ENCODE measurements at places on chromosomes 7 and 10.

- DNase-seq, result no peak
Measured at GRCh38 chr7:51158742-51159445, 157.7 kb downstream of the COBL start.

- no peak for DNase-seq
Measured at GRCh38 chr10:108801220-108801619, 1122.1 kb downstream of the XPNPEP1 start.

- DNase-seq, result no peak
Measured at GRCh38 chr7:129189661-129190310, 1.4 kb downstream of the SMO start.

GRCh38 chr7:40983111-40983510 lies 719.8 kb downstream of the INHBA start:
- DNase-seq, result no peak

- DNase-seq, result no peak
Measured at GRCh38 chr7:129642871-129643549, 31.5 kb downstream of the NRF1 start.

DNA sequence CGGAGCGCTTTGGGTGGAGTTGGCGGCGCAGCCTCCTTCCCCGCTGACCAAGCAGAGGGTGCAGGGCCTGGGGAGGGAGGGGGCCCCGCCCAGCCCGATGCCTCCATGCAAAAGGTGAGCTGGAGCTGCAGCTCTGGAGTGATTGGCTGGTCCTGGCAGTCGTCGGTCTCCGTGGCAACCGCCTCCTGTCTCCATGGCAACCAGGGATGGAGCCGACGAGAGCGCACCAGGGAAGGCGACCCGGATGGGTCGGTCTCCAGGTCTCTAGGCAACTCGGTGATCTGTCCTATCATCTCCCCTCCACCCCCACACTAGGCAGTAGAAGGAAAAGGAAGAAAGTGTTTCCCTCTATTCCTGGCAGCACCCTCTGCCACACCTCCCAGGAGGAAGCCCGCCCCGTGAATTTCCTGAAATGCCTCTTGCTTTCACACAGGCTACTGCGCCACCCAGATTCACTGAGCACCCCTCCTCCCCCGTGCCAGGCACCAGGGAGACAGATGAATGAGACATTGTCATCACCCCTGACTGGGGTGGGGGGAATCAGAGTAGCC lies 647 bp upstream of the NACAD start:
- peak; percentile 61 for DNase-seq

DNA sequence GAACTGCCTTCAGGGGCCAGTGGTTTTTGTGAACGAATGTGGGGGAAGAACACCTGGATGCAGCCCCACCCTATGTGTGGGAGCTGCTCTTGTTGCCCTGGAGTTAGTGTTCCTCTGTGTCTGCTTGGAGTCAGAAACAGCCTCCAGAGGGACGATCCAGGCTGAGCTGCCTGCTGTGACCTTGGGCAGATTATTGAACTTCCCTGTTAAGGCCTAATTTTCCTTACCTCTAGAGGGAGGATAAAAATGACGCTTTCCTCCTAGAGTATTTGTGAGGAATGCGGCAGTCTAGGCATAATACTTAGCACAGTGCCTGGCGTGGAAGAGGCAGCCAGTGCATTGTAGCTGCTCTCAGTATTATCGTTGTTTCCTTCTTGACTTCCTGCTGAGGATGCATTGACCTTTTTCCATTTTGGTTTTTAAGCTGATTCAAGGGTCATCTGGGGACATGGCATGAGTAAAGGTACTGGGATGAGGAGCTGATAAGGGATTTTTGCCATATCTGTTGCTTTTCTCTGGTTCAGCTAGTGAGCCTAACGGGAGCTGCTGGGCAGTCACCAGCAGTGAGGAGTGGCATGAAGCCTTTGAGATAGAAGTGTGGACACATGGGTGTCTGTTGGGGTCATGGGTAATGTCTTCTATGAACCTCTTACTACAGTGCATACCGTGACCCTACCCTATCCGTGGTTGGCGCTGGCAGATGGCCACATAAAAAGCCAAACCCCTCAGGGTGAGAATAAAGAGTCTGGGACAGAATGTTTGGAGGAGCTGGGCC lies 6.4 kb downstream of the ZFYVE27 start:
- DNase-seq, result no peak

DNA sequence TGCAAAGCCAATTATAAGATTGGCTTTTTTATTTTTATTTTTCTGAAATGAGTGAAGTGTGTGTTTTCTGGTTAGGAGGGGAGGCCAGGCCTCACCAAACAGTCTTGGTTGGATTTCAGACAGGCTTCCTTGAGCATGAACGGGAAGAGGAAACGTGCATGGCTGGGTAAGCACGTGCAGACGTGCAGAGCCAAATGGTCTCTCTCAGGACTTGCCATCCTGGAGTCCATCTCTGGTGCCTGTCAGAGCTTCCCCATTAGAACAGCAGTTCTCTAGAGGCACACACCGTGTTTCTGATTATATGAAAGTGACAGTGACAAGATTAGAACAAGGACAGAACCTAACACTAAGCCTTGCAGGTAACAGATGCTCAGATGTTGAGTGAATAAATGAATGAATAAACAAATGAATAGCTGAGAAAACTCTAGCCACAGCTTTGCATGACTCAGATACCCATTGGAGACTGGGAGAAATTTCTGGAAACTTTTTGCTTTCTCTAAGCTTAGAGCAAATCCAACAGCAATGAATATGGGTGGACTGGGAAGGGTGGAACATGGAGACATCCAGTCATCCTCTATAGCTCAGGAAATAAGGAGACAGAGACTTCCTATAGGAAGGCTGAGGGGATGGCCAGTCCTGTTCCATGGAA lies 11.8 kb upstream of the CALD1 start:
- no peak for DNase-seq

GRCh38 chr10:19719284-19719683 lies 96.9 kb upstream of the PLXDC2 start:
- no peak for DNase-seq

DNA sequence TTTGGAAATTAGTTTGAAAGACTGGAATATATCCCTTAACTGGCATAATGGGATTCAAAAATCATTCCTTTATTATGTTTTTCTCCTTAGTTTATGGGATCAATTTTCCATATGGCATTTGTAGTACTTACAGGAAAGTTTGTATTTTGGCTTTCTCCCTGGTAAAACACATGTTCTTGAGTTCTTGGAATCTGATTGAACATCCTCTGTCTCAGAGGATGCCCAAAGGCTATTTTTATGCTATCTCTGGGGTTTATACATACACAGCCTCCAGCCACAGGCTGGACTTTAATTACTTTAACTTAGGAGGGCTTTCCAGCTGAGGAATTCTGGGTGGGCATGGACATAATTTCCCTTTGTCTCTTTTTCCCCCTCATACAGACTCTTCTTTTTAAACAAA lies 236.4 kb downstream of the HGF start:
- no peak for DNase-seq

- DNase-seq, result no peak
Measured at GRCh38 chr7:86469680-86470295, 173.9 kb upstream of the GRM3 start.

DNA sequence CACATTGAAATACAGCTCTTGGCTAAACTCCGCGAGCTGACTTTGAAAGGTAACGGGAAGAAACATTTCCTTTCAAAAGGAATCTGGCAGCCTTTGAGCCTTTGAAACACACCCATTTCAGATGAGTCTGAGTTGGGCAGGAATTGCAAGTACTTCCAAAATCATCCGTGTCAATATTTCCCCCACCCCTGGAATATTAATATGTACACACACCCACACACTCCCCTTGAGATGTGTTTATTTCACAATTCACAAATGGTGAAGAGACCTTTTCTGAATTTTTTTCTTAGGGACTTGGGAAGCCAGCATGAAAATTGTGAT lies 438.7 kb upstream of the NRP1 start:
- no peak for DNase-seq

DNA sequence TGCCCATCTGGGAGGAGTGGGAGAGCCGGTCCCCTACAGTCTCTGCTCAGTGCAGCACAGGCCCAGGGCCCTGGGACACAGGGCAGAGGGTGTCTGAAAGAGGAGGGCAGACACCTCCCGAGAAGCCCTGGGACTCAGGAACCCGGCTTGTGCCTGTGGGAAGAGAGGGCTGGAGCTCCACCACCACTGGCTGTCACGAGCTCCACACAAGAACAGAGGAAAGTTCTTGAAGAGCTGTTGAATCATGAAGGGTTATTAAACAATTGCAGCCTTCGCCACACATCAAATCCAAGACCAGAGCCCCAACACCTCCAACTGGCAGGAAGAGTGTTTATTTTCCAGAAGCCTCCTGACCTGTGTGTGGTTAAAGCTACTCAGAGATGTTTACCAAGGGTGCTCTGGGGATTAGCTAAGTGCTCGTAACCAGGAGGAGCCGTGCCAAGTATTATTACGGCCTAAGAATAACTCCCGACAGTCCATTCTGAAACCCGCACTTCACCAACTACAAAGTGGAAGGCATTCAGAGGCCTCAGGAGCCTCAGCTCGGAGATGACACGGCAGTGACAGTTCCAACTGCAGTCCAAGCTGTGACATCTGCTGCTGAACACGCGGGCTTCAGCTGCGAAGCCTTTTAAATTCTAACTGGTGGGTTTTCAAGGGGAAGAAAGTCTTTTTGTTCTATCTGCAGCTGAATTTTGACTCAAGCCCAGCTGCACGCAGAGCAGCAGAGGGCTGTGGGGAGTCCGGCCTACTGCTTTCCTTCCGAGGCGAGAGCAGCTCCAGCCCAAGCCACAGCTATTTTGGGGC lies 75.1 kb downstream of the MAD1L1 start:
- no peak for DNase-seq

DNA sequence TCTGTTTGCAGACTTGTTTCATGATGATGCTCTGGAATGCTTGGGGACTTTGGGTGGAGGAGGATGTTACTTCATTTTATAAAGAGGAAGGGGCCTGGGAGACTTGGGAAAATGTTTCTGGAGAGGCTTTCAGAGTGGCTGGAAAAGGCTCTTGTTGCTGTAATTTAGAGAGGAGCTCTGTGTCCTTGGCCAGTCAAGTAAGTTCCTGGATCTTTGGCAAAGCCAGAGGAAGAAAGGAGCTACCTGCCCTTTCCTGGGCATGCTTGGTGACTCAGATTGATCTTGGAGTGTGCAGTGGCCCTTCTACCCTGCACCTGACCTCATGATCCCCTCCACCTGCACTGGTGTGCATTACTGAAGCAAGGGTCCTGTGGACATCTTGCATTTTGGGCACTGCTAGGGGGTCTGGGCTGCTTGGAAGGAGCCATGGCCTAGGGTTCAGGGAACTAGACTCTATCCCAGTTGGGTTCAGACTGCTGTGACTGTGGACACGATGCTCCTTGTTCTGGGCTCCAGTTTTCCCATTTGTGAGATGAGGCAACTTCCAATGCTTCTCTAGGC lies 56.1 kb downstream of the ADCYAP1R1 start:
- no peak for DNase-seq

DNA sequence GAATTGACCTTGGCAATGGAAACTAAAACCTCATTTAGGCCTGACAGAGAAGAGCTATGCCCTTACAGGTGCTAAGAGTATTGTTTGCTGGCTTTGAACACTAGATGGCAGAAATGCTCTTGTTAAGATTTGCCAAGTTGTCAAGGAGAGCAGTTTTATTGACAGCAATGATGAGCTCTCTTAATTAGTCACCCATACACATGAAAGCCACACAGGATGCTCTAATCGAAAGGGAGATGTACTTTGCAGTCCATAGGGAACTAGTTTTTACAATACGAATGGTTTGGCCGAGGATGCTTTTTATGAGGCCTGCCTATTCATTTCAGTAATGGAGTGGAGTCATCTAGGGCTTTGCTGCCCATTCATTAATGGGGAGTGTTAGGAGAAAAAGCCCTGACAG lies 45.4 kb upstream of the MBL2 start:
- DNase-seq, result no peak

DNA sequence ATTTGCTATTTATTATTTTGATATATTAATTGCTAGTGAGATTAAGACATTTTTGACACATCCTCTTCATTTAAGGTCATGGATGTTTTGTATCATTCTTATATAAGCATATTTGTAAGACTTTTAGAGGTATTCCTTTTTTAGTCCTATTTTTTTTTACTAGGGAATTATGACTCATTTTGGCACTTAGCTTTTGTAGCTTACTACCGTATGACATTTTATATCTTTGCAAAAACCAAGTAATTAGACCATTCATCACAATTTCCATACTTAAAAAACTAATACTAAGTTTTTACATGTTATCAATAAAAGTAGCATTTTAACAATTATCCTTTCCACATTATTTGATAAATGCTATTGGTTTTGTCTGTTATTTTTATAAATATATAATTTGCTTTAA lies 41.6 kb downstream of the BMPR1A start:
- no peak for DNase-seq

DNA sequence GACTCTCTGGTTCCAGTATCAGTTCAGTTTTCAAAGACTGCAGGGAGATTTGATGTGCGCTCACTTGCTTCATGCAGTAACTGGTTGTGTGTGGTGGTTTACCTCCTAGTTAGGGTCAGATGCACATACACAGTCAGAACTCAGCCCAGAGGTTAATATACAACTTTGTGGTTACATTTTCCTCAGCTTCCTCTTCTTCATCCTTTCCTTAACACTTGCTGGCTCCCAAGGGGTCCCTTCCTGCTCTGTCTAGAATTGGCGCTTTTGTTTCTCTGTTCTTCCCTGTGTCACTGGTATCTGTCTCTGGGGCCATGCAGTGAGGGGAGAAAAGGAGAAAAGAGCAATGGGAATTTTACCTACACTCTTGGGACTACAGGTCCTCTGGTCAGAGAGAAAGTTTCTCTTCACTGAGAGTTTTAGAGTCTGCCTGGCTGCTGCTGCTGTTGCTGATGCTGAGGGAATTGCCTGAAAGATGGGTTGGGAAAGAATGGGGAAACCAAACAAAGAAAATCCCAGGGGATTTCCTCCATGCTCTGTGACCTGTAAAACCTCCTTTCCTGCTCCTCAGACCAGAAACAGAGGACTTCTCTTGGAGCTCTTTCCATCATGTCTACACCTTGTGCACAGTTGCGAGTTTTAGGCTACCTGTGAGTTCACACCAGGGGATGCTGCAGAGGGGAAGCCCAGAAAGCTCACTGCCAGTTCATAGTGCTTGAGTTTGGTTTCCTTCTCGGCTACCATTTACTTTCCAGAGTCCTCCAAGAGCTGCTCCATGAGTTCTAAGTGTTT lies 74.6 kb downstream of the WDFY4 start:
- no peak for DNase-seq

- no peak for DNase-seq
Measured at GRCh38 chr10:13673156-13673555, 86.4 kb downstream of the PRPF18 start.

All from effector CD8-positive, alpha-beta T cell (primary cell).